CD4-positive, alpha-beta memory T cell (primary cell): ENCODE measurements at places on chromosomes 4 and X.

- no peak for DNase-seq
These were observed 31.7 kb downstream of the STOX2 start for GRCh38 chr4:183936574-183937345.

DNA sequence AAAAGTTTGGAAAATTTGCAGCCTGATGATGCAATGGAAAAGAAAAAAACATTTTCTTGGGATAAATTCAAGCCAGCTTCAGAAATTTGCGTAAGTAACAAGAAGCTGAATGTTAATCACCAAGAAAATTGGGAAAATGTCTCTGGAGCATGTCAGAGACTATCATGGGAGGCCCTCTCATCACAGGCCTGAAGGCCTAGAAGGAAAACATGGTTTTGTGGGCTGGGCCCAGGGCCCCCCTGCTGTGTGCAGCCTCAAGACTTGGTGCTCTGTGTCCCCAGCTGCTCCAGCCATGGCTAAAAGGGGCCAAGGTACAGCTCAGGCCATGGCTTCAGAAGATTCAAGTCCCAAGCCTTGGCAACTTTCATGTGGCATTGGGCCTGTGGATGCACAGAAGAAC, 1049.8 kb upstream of the GRIA3 start:
- no peak for DNase-seq

- DNase-seq, result no peak
These were observed 32.5 kb downstream of the WDR1 start for GRCh38 chr4:10083861-10084641.

- DNase-seq, result no peak
These were observed 75.7 kb downstream of the FAM114A1 start for GRCh38 chr4:38943343-38943742.

DNA sequence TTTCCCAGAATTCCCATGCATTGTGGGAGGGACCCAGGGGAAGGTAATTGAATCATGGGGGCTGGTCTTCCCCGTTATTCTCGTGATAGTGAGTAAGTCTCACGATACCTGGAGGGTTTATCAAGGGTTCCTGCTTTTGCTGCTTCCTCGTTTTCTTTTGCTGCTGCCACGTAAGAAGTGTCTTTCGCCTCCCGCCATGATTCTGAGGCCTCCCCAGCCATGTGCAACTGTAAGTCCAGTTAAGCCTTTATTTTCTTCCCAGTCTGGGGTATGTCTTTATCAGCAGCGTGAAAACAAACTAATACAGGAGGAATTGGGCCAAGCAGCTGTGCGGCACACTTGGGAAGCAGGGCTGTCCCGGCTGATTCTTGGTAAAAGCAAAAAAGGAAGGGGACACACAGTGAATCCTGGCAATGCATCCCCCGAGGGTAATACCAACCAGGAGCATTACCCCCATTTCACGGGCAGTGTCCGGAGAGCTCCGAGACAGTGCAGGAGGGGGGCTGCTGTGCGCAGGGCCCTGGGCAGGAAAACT, 185.7 kb downstream of the AFAP1 start:
- DNase-seq, result no peak

DNA sequence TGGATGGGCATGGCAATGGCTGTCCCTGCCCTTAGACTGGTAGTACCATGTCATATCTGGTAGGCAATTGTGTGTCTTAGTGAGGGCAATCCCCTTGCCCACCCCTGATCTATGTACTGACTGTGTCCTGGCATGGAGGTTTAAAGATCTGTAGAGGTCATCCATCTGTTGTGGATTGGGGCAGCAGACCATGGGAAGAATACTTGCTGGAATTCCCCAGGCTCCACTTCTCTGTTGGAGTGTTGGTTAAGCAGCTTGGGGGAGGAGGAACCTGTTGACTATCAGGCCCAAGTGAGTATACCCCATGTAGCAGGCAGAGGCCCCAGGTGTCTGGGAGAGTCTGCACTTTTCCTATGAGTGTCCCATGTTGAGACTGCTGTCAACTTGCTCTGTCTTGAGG, 246.7 kb upstream of the DIPK2B start:
- no peak for DNase-seq

DNA sequence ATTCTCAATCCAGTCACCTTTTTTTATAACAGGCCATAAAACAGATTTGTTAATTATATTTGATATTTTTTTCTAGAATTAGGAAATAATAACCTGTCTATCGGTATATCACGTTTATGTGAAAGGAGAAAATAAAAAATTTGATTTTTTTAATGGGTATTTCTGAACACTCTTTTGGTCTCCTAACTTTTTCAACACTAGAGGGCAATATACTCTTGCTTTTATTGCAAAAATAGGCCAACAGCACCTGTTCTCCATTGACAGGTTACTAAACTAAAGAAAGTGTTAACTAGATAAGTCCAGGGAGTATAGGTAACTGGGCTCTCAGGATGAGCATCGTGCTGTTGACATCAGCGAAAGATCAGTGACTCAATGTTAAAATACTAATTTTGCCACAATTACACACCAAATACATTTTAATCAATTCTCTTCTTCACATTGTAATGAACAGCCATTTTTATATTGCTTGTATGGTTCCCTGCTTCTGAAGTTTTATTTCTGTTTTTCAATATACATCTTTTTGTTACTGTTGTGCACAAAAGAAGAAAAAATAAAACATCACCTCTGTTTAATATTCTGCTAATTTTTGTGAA, 22.8 kb downstream of the NDST4 start:
- peak; percentile 0 for DNase-seq

GRCh38 chrX:12989461-12989860, 14.6 kb downstream of the TMSB4X start:
- DNase-seq, result no peak

DNA sequence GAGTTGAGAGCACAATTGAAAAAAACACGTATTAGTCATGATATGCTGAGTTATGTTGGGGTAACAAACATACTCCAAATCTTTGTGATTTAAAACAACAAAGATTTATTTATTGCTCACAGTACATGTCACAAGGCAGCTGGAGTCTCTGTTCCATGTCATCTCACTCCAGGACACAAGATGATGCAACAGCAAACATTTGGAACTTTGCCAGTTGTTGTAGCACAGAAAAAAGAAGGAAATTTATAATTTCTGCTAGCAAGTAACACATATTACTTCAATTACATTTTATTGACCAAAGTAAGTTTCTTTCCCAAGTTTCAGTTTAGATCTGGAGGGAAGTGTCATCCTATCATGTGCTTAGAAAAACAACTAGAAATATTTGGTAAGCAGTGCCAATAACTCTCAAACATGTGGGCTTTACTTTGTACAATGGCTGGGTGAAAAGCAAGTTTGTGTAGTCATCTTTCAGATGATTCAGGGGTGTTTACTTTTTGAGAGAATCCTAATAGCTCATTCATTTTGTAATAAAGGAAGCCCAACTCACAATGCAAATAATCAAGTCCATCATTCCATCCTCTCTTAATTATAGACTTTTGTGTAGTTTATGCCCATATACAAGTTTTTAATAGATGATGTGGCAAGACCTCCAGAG, 452.3 kb downstream of the ZIC3 start:
- no peak for DNase-seq

DNA sequence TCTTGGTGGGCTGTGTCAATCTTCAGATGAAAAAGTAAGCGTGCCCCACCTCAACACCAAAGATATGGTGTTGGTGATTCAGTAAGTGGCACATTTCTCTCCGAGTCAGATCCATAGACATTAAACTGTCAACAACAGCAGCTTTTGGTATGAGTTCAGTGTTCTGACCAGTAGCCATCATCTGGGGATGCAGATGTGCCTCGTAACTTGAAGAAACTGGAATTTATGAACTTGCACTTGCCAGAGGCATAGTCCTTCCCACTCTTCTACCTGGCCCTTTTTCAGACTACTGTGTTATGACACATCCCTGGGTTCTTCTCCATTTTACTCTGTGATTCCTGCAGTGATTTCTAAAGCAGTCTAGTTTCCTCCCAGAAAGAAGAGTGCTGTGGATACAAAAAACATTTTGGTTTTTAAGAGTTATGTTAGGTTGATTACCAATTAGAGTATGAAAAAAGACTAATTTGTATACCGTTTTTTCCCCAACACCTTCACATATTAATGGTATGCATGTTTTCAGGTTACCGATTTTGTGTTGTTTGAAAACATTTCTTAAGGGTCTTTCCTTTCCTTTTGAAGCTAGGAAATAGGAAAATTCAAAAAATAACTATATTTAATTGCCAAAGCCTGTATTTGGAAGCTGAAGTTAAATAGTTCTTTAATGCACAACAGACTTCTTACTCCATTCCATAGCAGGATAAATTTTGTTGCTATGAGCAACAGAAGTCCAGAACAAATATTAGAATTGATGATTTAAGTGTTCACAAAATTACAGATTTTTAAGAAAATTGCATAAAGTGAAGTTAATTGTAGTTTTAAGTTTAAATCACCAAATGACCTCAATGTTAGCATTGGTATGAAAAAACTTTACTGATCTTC, 39.3 kb downstream of the NUDT6 start:
- DNase-seq, result no peak
